T-helper 17 cell (primary cell): ENCODE measurements at places on chromosomes 6 and 20. TPM values are rescaled to one million over a fixed set of nuclear protein-coding genes. Genes with fewer than 3 reads are reported as not detected.
A peak's percentile ranks its signal among the peaks of the same experiment; 100 is the strongest.

DNA sequence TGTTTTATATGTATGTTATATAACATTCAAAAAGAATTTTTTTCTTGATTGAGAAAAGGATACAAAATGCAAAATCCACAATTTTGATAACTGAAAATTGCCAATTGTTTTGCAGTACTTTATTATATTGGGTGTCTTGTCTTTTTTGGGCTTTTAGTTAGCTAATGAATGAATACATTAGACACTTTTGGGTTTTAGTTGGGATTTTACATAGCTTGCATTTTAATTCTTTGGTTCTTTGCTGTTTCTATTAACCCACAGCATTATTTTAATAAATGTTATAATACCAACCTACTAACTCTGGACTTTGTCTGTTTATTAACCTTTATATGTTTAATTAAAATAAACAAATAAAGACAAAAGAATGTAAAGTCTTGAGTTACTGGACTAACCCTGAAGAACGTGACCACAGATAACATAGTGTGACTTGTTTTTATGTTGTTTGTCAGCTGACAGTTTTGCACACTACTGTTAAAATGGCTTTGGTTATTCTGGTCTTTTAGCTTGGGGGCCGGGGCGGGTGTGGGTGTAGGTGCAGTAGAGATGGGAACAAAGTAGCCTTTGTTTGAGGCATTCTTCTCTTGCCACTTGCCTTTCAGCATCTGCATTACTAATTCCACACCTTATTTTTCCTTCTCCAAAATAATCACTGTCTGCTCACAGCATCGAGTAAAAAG is 159.1 kb downstream of the QKI start:
- peaks cover under 1% of the 10 kb centered on the region for H3K4me1 ChIP-seq
- H3K36me3 ChIP-seq = peaks cover 6% of the 10 kb centered on the region
- no peak overlapping the region for H3K4me3 ChIP-seq
- no peak overlapping the region for H3K27ac ChIP-seq
- DNase-seq = no peak

Gene GUCA1A
- not detected for total RNA-seq

- H3K27me3 ChIP-seq = no peaks in the 10 kb centered on the region
- no peak for DNase-seq
- no peaks in the 10 kb centered on the region for H3K36me3 ChIP-seq
- H3K27ac ChIP-seq = no peak overlapping the region
- no peaks in the 10 kb centered on the region for H3K4me1 ChIP-seq
Observed at GRCh38 chr20:19074356-19074755, 138.1 kb upstream of the SLC24A3 start.

Gene EPHA7
- total RNA-seq = not detected

DNA sequence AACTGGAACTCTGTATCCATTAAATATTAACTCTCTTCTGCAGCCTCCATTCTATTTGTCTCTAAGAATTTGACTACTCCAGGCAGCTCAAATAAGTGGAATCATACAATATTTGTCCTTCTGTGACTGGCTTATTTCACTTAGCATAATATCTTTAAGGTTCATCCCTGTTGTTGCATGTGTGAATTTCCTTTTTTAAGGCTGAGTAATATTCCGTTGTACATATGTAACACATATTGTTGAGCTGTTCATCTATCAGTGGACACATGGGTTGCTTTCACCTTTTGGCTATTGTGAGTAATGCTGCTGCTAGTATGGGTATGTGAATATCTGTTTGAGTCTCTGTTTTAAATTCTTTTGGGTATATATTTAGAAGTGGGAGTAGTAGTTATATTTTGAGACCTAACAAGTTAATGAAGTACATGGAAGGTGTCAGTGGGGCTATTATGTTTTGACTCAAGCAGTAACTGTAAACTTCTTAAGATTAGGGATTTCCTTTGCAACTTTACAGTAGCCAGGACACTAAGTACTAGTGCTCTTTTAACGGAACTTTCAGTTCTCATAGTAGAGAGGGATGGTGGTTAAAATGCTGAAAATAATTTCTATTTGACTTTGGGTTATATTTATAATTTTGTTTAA is 29.7 kb upstream of the TMEM217 start:
- peaks cover 22% of the 10 kb centered on the region for H3K4me1 ChIP-seq
- no peak overlapping the region for H3K4me3 ChIP-seq
- H3K27me3 ChIP-seq = no peaks in the 10 kb centered on the region
- DNase-seq = no peak

Gene PI16
- 28.5 TPM for total RNA-seq

Gene RBM24
- 0.86 TPM for total RNA-seq

DNA sequence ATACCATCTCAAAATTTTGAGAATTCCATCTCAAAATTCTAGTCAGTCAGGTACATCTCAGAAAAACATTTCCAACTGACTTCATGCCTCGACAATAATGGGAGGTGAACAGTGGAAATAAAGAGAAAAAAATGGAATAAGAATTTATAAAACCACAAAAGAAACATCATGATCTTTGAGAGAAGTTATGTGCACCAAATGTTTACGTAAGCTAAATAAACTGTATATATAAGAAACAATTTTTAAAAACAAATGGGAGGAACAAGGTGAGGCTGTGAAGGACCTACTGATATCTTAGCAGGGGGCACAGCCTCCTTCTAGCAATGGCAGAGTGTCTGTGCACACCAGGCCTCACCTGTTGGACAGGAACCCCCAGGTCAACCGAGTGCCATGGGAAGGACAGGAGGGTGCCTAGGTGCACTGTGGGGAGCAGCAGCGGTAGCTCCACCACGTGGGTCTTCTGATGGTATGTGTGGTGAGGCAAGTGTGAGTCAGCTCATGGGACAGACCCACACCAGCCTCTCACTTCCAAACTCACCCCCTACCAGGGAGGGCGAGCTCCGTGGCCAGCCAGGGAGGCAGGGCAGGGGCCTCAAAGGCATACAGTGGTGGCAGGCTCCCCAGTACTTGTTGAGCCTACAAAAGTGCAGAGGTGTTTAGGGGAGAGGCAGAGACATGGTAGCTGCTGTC is 23.2 kb downstream of the DIDO1 start:
- no peak overlapping the region for H3K4me3 ChIP-seq
- no peak for DNase-seq
- H3K36me3 ChIP-seq = peaks cover 8% of the 10 kb centered on the region
- peak overlapping the region; percentile 57 for H3K27ac ChIP-seq
- peaks cover 30% of the 10 kb centered on the region for H3K4me1 ChIP-seq
- no peaks in the 10 kb centered on the region for H3K27me3 ChIP-seq

Gene RNF182
- total RNA-seq = 0.16 TPM

Gene NCOA3
- 58.2 TPM for total RNA-seq

- DNase-seq = no peak
- no peaks in the 10 kb centered on the region for H3K4me1 ChIP-seq
- no peak overlapping the region for H3K27ac ChIP-seq
- H3K4me3 ChIP-seq = no peak overlapping the region
- H3K27me3 ChIP-seq = no peaks in the 10 kb centered on the region
- H3K36me3 ChIP-seq = no peaks in the 10 kb centered on the region
Observed at GRCh38 chr20:12591949-12592470, 416.8 kb upstream of the SPTLC3 start.

DNA sequence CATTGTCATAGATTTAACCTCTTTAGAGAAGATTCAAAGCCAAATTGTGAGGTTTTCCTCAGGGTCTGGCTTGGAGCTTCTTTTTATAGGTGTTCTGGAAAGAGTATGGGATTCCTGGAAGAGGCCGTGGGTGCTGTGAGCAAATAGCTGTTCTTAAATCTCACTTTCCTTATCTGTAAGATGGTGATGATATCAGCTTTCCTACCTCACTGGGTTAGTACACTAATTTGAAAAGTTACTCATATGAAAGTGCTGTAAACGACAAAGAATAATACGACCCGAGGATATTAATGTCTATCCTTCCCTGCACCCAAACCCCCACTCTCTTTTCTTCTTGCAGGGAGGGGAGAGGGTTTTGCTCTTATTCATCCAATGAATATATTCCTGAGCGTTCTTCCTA is 116.9 kb upstream of the ENPP5 start:
- DNase-seq = no peak
- H3K27me3 ChIP-seq = peaks cover 53% of the 10 kb centered on the region
- H3K4me3 ChIP-seq = no peak overlapping the region

Gene PDE7B
- total RNA-seq = 0.25 TPM

Gene TNFRSF6B
- not detected for total RNA-seq

Gene LRRC73
- total RNA-seq = 0.37 TPM

GRCh38 chr20:53826597-53827291 is 233.1 kb upstream of the ZNF217 start:
- H3K36me3 ChIP-seq = no peaks in the 10 kb centered on the region
- DNase-seq = no peak
- no peaks in the 10 kb centered on the region for H3K27me3 ChIP-seq
- no peak overlapping the region for H3K27ac ChIP-seq

- no peak overlapping the region for H3K4me3 ChIP-seq
- no peak for DNase-seq
- no peaks in the 10 kb centered on the region for H3K27me3 ChIP-seq
- peaks cover 3% of the 10 kb centered on the region for H3K36me3 ChIP-seq
- peaks cover 2% of the 10 kb centered on the region for H3K4me1 ChIP-seq
Observed at GRCh38 chr6:157609117-157609516, 213.9 kb upstream of the SNX9 start.

DNA sequence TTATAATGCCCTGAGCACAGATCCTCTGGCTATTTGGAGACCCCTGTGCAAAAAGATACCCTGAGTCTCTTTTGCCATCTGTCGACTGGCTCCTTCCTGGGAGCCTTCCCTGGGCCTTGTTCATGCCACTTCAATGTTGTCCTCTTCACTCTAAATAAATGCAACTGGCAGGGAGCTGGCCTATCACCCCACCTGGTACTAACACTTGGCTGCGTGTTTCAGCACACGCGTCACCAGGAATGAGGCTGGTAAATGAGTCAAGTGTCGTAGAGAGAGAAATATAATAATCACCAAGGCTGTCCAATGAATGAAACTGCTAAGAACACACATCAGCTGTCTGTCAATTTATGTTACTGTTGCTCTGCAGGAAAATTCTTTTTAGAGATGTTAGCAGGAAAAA is 374.6 kb upstream of the JARID2 start:
- peaks cover 12% of the 10 kb centered on the region for H3K4me1 ChIP-seq
- no peaks in the 10 kb centered on the region for H3K27me3 ChIP-seq
- no peak overlapping the region for H3K27ac ChIP-seq

DNA sequence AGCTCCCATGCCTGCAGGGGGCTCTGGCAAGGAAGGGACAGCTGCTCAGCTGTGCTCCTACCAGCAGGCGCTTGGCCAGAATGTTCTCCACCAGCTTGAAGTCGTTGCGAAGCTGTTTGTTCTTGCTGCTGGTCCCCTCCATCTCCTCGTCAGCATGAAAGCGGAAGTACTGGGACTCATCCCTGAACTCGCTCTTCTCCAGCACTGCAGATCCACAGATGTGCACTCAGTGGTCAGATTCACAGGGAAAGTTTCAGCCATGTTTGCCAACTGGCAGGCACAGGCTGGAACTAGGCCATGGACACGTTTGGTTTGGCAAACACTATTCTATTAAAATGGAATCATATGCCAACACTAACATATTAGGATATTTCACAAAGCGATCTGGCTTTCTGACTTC is 167.9 kb downstream of the PREX1 start:
- H3K27me3 ChIP-seq = no peaks in the 10 kb centered on the region
- no peak overlapping the region for H3K4me3 ChIP-seq
- DNase-seq = no peak
- H3K27ac ChIP-seq = peak overlapping the region; percentile 86
- peaks cover 37% of the 10 kb centered on the region for H3K36me3 ChIP-seq
- peaks cover 38% of the 10 kb centered on the region for H3K4me1 ChIP-seq

GRCh38 chr6:75334266-75335040 is 49.9 kb upstream of the TMEM30A start:
- DNase-seq = no peak
- no peak overlapping the region for H3K4me3 ChIP-seq
- peaks cover 2% of the 10 kb centered on the region for H3K36me3 ChIP-seq
- peaks cover 38% of the 10 kb centered on the region for H3K27me3 ChIP-seq
- H3K4me1 ChIP-seq = peaks cover 2% of the 10 kb centered on the region
